ENCODE measurements at places on chromosomes 1 and 21. TPM values are rescaled to one million over a fixed set of nuclear protein-coding genes. Genes with fewer than 3 reads are reported as not detected.

The RLF gene
- total RNA-seq: 20.9 TPM

The PLA2G2C gene
- 0.58 TPM for total RNA-seq

The TCP10L gene
- total RNA-seq: 1.2 TPM

The OR6N1 gene
- total RNA-seq: not detected

The GCSAML gene
- 0.09 TPM for total RNA-seq

The TRPM2 gene
- 1.7 TPM for total RNA-seq

The TMEM79 gene
- 10.2 TPM for total RNA-seq

The PGBD5 gene
- 0.11 TPM for total RNA-seq

The TFAP2E gene
- total RNA-seq: 0.58 TPM

The FAM177B gene
- total RNA-seq: not detected

The FCRL5 gene
- total RNA-seq: not detected

The SPRR2E gene
- not detected for total RNA-seq

The NBPF10 gene
- 1.7 TPM for total RNA-seq

The NPHS2 gene
- total RNA-seq: not detected

Data from activated CD4-positive, alpha-beta T cell treated with anti-CD3 and anti-CD28 coated beads for 36 hours (primary cell).